Psoas muscle (tissue), 8 donors: ENCODE measurements at places on chromosomes 2 and 18. TPM values are rescaled to one million over a fixed set of nuclear protein-coding genes. Genes with fewer than 3 reads are reported as not detected.
A peak's percentile ranks its signal among the peaks of the same experiment; 100 is the strongest.

RETREG2 gene
- total RNA-seq = 36.2 TPM

DNA sequence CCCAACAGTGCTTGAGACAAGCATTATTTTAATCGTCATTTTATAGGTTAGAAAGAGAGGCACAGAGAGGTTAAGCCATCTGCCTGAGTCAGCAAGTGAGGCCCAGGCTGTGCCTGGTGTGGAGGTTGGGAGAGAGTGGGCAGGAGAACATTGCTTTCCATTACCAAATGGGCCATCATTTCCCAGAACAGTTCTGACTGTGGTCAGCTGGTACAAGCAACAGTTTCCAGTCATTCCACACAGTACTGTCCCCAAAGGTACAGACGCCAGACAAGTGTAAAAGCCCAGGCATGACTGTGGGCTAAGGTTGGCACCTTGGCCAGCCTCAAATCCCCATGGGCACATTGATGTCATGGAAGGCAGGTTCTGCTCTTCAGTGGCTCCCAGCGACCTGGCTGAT lies 98.2 kb upstream of the LCLAT1 start:
- DNase-seq = no peak

DNA sequence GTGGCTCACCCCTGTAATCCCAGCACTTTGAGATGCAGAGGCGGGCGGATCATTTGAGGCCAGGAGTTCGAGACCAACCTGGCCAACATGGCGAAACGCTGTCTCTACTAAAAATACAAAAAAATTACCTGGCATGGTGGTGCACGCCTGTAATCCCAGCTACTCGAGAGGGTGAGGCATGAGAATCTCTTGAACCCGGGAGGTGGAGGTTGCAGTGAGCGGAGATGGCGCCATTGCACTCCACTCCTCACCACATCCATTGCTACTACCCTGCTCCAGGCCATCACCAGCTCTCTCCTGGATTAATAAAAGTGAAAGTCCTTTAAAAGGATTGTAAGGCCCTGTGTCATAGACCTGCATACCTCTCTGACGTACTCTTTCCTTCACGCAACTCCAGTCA lies 1.2 kb downstream of the RMP24 start:
- DNase-seq = no peak

- DNase-seq = no peak
Measured at GRCh38 chr2:82667491-82667890, 1791.6 kb downstream of the SUCLG1 start.

- no peak for DNase-seq
Measured at GRCh38 chr2:118669654-118670053, 177.8 kb downstream of the EN1 start.

DNA sequence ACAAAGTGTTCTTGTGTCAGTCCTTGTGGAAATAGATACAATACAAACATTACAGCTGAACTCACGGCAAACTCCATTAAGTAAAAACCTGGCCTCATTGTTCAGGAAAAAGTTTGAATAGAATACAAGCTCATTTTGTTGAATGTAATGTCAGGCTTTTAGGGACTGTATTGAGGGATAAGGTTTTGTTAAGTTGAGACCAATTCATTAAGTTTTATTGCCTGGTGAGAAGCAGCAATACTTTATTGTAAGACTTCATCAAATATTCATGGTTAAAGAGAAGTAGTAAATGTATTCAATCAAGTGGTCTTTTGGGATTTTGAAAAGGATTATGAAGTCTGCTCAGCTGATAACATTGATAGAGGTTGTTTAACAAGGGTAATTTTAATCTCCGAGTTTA lies 35.4 kb upstream of the METAP1D start:
- DNase-seq = no peak

DNA sequence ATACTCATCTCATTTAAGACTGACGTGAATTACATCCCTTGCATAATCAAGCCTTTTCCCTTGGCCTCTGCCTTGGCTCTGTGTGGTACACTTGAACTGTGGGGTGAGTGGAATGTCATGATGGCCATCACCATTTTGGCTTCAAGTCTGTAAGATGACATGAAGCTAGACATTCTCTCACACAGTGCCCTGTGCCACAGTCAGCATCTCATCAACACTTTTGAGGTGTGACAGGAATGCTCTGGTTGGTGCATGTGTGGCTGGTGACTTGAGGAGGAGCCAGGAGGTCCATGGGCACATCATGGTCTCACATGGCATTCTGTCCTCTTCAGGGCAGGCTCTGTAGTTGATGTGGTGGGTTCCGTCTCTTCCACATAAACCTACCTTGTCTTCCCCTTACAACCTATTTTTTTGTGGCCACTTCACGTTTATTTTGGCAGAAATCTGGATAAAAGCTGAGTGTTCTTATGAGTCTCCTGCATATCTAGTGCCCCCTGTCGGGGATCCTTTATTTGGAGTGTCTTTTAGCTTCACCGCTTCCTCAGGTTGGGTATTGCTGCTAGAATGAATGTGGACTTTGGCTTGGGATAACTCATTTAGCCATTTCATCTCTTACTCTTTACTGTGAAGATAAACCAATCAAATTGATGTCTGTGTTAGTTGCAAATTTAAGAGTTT lies 28.1 kb downstream of the MAP4K4 start:
- DNase-seq = no peak

- DNase-seq = no peak
Measured at GRCh38 chr2:217988840-217989204, 14.0 kb downstream of the TNS1 start.

DNA sequence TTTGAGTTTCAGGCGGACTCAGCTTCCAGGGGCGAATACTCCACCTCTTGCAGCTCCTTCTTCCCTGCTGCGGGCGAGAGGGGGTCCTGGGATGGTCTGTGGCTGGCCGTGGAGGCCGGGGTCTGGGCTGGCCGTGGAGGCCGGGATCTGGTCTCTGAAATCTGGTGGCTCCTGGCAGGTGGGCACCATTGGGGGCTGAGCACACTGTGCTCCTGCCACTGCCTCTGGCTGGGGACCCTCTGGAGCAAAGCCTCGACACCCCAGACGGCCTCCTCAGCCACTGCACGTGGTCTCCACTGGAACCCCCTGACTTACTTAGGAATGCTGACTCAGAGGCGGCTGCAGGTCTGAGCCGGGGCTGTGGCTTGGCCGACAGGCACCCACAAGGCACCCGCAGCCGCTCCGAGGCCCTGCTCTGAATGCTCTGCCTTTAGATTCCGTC lies 100.1 kb upstream of the ALKAL2 start:
- no peak for DNase-seq

VWA3B gene
- not detected for total RNA-seq

GRCh38 chr2:19797871-19798270 lies 103.9 kb downstream of the TTC32 start:
- no peak for DNase-seq

DNA sequence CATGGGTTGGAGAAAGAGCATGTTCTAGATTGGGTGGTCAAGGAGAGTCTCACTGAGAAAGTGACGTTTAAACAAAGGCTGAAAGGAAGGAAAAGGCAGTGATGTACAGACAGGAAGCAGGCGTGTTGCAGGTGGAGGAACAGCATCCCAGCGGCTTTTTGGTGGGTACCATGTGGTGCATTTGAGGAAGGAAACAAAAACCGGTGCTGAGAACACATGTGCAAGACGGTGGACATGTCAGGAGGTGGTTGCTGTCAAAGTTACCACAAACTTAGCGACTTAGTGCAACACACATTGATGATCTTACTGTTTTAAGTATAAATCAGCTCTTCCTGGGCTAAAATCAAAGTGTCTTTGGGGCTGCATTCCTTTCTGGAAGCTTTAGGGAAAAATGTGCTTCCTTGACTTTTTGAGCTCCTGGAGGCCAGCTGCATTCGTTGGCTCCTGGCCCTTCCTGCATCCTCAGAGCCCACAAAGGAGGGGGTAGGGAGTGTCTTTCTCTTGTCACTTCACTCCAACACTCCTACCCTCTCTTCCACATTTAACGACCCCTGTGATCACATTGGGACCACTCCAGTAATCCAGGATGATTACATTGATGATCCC lies 380.6 kb downstream of the FBXO15 start:
- no peak for DNase-seq

MMADHC gene
- 168 TPM for total RNA-seq

ELOA2 gene
- total RNA-seq = not detected

- DNase-seq = peak; percentile 76
Measured at GRCh38 chr2:237072067-237072931, 13.4 kb upstream of the COPS8 start.

DNA sequence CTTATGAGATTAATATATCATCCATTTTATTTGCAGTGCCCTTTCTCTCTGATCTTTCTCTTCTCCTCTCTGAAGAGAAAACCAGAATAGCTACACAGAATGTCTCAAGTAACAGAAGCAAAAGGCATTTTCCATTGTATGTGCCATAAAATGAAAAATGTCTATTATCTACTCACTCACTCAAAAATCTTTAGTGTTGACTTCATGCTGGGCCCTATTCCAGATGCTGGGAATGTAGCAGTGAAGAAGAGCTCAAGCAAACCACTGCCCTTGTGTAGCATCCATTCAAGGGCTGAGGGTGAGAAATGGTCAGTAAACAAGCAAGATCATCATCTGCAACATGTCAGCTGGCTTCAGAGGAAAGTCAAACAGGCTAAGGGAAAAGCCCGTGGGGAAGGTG lies 427.7 kb downstream of the METTL4 start:
- DNase-seq = no peak

GRCh38 chr2:3108105-3108504 lies 269.5 kb downstream of the EIPR1 start:
- no peak for DNase-seq

GRCh38 chr2:188956961-188957360 lies 17.2 kb upstream of the COL3A1 start:
- DNase-seq = no peak

DNA sequence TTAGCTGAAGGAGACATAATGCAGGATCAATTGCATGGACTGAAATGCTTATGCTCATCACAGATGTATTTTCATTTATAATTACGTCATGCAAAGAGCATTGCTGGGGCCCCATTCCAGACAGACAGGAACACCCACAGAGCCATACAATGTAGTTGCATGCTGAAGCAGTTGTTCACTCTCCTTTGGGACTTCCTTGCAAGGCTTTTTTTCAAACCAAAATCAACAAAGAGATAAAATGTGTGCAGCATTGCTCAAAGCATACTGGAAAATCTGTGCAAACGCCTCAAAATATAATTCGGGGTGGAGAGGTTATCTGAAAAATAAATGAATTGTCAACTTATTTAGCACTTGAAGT lies 463.2 kb downstream of the CDH2 start:
- DNase-seq = no peak

DNA sequence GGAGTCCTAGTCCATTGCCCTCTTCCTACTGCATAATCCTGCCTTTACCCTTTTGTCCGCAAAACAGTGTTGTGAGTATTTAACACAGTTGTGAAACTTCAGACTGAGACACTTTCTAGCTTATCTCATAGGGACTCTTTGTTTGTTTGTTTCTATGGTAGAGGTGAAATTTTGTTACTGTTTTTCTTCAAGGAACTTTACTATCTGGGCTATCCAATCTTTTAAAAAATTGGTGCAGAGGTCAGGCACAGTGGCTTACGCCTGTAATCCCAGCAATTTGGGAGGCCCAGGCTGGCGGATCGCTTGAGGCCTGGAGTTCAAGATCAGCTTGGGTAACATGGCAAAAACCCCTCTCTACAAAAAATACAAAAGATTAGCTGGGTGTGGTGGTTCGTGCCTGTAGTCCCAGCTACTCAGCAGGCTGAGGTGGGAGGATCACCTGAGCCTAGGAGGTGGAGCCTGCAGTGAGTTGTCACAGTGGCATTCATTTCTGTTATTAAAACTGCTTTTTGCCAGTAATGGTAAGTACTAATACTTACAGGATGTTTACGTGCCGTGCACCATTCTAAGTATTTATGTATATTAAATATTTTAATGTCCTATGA lies 18.8 kb downstream of the GMCL1 start:
- DNase-seq = no peak

MRPL33 gene
- 259 TPM for total RNA-seq

DNA sequence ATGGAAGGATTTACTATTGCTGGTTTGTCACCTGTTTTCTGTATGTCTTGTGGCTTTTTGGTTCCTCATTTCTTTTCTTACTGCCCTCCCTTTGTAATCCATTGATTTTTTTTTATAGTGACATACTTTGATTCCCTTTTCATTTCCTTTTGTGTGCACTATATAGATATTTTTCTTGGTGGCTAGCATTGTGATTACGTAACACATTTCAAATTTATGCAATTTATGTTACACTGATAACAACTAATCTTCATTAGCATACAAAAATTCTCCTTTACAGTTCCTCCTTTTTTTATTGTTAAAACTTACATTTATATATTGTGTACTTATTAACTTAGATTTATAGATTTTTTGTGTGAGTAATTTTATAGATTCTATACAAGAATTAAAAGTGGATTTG lies 80.6 kb downstream of the OTX1 start:
- DNase-seq = no peak

- no peak for DNase-seq
Measured at GRCh38 chr18:35408843-35409261, 31.7 kb upstream of the ZNF396 start.

GRCh38 chr2:221600388-221600787 lies 28.3 kb upstream of the EPHA4 start:
- DNase-seq = no peak

DNA sequence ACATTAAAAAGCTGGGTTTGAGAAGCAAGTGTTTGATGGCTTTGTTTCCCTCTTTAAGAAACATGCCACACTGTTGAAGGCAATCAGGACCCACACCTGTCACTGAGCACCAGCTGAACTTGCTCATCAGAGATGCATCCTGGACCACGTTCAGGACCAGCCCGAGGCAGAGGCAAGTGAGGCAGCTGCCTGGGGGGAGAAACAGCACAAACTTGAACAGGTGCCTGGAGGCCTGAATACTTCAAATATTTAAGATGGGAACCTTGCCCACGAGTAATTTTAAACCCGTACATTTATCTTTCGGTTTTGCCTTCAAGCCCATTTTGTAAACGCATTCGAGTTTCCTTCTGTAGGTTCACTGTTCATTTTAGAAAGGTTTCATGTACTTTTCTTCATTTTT lies 421.3 kb downstream of the NYAP2 start:
- DNase-seq = no peak

GPR45 gene
- total RNA-seq = not detected

RTP5 gene
- total RNA-seq = not detected

C1QL2 gene
- not detected for total RNA-seq

GRCh38 chr2:197661626-197662025 lies 13.8 kb downstream of the RFTN2 start:
- DNase-seq = no peak

TXNL1 gene
- 172 TPM for total RNA-seq

DNA sequence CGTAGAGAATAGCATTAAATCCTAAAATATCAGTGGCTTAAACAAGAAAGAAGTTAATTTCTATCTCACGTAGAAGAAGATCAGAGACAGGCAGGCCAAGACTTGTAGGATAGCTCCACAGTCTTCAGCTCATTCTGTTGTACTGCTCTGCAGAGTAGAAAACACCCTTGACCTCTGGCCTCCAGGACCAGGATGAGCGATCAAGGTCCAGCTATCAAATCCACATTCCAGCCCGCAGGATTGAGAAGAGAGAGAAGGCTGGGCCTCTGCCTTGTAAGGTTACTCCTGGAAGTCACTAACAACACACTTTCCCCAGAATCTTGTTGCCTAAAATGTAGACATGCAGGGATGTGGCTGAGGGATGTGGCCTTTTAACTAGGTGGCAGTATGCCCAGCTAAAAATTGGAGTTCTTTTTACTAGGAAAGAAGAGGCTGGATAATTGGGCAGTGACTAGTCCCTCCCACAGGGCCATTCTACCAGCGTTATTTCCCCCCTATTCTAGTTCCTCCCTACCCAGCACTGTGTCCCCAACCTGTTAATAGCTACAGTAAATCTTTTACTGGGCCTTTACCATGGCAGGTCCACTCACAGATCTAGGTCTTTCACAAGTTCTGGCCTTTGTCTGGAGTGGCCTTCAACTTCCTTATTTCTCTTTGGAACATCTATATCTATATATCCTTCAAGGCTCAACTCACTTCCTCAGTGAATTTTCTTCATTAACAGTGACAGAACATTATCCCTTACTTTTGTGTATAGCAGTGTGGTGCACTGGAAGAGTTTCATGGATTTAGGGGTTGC lies 165.0 kb downstream of the DIS3L2 start:
- no peak for DNase-seq

PKP4 gene
- 18.0 TPM for total RNA-seq
